Stromal cell of bone marrow (primary cell): ENCODE measurements at places on chromosomes 1 and 21.

DNA sequence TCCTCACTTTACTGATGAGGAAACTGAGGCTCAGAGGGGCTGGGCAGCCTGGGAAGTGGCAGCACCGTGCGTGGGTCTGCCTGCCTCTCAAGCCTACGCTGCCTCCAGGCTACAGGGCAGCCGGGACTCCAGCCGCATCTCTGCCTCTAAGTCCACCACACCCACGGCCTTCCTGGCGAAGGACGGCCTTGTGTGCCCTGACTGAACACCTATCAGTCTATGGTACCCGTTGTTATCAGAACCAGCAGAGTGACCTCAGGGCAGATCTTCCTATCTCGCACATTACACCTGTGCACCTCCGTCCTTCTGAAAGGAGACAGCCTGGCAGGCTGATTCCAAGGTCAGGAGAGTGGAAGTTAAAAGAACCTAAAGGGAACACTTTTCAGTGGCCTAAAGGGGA, 35.7 kb upstream of the SLC30A1 start:
- DNase-seq, result no peak

- no peak for DNase-seq
Observed at GRCh38 chr1:53540604-53541262, 81.5 kb downstream of the DMRTB1 start.

GRCh38 chr1:236417336-236417735, 23.2 kb downstream of the EDARADD start:
- no peak for DNase-seq

DNA sequence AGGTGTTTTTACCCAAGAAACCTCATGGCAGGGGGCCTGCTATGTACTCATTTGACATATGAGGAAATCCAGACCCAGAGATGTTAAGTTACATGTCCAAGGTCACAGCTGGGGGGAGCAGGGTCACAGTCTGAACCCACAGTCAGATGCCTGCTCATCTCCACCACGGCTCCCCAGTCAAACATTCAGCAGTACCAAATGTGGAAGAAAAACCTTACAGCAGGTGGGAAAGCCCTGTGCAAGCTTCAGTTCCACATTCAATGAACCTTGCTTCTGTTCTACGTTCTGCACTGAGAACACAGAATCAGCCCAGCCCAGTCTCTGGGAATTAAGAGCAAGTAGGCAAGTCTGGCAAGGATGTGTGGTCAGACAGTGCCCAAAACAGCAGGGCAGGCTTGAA, 35.2 kb downstream of the LRP8 start:
- no peak for DNase-seq

GRCh38 chr21:45200031-45200430, 87.7 kb downstream of the POFUT2 start:
- DNase-seq, result no peak

GRCh38 chr1:232223183-232223708, 406.7 kb downstream of the SIPA1L2 start:
- DNase-seq, result no peak

DNA sequence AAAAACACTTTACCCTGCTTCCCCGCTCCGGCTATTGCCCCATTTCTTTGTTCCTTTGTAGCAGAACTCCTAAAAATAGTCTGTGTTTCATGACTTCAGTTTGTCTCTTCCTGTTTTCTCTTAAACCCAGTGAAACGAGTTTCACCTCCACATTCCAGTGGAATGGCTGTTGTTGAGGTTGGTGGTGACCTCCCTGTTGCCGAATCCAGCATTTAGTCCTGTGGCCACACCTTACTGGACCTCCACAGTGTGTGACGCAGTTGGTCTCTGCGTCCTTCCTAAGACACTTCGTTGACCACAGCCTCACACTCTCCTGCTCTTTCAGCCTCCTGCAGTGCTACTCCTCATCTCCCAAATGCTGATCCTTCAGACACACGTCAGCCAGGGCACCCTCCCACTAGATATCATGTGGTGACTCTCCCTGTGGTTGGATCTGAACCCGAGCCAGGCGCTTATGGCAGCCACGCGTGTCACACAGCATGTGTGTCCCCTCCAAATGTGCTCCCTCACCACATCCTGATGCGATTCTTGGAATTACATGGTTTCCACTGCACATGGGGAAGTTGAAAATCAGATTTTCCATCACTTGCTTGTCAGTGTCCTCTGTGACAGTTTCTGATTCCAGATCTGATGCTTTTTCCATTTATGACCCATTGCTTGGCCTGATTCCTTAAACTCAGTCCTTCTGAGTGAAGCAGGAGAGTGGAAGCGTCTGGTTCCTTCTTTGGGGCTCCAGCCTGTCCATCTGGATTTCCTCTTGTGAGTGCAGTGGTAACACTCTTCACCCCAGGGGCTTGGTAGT, 99.1 kb upstream of the ARTN start:
- DNase-seq, result peak; percentile 54

- DNase-seq, result no peak
Observed at GRCh38 chr1:244917073-244917670, 52.8 kb upstream of the HNRNPU start.

- DNase-seq, result no peak
Observed at GRCh38 chr21:25961042-25961441, 209.5 kb downstream of the APP start.

DNA sequence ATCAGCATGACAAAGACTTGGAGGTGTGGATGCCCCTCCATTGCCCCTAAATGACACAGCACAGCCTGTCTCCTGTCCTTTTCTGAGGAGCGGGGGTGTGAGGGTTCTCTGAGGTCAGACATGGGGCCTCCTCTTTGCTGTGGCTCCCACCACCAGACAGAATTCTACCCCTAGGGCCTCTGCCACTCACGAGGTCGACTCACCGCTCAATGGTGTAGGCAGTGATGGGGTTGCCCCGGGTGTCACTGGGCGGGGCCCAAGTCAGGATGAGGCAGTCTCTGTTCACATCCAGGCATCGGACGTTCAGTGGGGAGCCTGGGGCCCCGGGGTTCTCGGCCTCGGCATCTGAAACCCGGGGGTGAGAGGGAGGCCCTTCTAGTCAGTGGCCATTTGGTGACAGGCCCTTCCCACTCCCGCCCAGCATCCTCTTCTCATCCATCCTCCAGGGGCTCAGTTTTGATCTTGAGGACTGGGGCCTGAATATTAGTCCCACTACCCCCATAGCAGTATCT, 19.9 kb downstream of the MYOM3 start:
- DNase-seq, result no peak

DNA sequence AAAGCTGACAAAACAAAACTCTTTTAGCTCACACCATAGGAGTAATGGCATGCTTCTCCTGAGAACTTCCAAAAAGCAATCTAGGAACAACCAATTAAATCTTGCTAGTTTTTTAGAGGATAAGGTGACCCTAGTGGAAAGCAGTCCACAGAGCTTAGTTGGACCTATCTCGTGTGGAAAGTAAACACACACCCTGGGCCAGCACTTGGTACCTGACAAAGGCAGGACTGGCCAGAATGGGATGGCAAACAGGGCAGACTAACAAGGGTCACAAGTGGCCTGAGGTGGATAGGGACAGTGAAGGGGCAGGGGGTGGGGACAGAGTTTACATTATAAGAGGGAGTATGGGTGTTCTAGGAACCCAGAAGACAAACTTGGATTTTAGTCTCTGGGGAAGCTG, 22.0 kb downstream of the FMO4 start:
- DNase-seq, result no peak

DNA sequence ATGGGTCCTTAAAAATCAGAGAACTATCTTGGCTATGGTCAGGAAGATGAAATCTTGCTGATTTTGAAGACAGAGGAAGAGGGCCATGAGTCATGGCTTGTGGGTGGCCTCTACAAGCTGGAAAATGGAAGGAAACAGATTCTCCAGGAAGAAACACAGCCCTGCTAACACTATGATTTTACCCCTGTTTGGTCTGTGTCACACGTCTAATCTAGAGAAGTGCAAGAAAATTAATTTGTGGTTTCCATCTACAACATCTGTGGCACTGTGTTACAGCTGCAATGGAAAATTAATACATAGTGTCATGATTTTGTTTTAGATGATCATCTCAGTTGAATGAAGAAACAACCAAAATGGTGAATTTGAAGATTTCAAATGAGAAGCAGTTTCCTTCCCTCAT, 288.7 kb upstream of the NRIP1 start:
- no peak for DNase-seq

- peak; percentile 66 for DNase-seq
Observed at GRCh38 chr1:94048413-94049164, 72.4 kb downstream of the ABCA4 start.

DNA sequence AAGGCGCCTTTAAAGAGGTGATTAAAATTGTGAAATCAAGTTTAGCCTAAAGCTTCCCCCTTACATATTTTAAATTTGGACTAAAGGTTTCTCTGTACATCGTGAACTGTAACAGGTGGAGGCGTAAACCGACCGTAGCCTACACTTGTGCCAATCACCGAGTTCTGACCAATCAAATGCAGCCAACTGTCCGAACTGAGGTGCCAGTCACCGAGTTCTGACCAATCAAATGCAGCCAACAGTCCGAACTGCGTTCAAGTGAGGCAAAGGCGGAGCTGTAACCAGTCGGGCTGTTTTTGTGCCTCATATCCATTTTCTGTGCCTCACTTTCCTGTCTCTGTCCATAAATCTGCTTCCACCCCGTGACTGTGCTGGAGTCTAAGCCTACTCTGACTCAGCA, 7.4 kb downstream of the TFF1 start:
- DNase-seq, result no peak

GRCh38 chr1:7606096-7606495, 165.0 kb upstream of the VAMP3 start:
- DNase-seq, result no peak

DNA sequence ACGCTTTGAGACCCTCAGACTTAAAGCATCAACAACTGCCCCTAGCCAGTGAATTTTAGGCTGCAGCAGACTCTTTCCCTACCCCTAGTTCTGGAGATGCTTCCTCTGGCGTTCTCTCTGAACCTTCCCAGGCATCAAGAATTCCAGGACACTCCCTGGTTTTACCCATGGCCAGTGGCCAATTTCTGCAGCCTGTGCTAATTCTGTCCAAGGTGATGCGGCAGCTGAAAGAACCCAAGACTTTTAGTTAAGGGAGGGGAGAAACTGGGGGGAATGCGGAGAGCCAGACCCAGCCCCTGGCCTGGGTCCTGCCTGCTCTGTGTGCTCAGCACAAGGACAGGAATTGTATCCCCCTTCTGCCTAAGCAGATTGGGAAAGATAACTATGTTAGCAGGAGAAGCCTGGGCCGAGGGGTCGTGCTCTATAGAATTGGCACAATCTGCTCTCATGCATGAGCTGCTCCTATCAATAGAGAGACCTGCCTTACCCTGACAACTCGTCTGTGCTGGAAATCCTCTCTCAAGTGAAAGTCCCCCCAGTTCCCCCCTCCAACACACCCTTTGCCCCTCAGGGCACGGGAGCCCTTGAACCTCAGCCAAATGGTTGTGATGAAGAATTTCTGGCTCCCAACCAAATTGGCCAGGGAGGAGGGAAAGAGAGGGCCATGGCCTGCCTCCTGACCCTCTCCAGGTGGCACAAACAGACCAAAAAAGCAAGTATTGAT, 5.4 kb upstream of the GJA8 start:
- DNase-seq, result no peak

GRCh38 chr1:243254233-243254926, 701 bp downstream of the CEP170 start:
- DNase-seq, result peak; percentile 47

GRCh38 chr1:55275151-55275748, 60.1 kb upstream of the USP24 start:
- DNase-seq, result no peak

DNA sequence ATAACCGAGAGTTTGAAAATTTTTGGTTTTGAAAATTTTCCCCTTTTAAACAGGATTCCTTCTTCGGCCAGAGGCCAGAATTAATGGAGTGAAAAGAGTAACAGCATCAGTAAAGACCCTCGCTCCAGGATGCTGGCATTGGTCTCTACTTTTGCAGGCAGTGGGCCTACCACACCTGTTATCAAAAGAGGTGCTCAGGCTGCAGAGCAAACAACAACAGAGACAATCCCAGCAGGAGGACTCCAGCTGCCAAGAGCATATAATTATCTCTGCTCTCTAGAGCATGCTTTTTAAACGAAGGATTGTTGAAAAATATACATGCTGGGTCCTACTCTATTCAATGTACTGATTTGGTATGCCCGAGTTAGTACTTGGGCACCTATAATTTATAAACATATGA, 1048.5 kb downstream of the PLA2G4A start:
- no peak for DNase-seq

GRCh38 chr1:53074313-53075154, 12.5 kb downstream of the PODN start:
- no peak for DNase-seq
